ENCODE measurements at places on chromosomes 6 and 20. TPM values are rescaled to one million over a fixed set of nuclear protein-coding genes. Genes with fewer than 3 reads are reported as not detected.

DNA sequence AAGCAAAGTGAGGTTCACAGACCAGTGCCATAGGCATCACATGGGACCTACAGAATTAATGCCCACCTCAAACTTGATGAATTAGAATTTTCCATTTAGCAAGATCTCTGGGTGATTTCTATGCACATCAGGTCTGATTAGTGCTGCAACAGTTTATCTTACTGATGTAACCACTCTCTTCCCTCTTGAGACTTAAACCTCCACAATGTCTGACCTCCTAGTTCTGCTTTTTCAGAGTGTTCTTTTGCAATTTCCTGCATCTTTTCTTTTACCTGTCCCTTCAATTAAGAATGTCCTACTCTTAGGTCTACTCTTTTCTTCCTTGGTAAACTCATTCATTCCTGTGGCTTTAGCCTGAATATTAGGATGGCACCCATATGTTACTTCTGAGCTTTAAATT, 615.3 kb downstream of the TFAP2A start:
- no peak for DNase-seq

CCN6 gene
- polyA plus RNA-seq = 4.3 TPM

DNA sequence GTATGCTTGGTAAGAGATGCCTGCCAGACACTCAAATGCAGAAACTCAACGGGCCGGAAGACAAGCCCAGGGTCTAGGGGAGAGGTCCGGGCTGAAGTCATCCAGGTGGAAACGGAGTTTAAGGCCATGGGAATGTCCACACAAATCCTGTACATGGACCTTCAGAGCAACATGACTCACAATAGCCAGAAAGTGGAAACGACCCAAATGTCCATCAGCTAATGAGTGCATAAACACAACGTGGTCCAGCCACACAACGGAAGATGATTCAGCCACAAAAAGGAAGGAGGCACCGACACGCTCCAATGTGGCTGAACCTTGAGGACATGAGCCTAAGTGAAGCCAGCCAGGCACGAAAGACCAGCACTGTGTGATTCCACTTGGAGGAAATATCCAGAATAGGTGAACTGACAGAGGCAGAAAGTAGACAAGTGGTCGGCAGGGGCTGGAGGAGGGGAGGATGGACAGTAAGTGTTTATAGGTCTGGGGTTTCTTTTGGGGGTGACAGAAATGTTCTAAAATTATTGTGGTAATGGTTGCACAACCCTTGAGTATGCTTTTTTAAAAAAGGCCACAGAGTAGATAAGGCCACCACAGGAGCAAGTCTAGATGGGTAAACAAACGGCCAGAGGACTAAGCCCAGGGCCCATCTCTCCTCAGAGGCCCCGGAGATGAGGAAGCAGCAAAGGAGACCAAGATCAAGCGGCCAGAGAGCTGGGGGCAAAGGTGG, 105.6 kb downstream of the PREX1 start:
- DNase-seq = no peak

VGLL2 gene
- polyA plus RNA-seq = not detected

All from right renal cortex interstitium (tissue), 3 donors.